ENCODE measurements at places on chromosomes 7 and 10.

DNA sequence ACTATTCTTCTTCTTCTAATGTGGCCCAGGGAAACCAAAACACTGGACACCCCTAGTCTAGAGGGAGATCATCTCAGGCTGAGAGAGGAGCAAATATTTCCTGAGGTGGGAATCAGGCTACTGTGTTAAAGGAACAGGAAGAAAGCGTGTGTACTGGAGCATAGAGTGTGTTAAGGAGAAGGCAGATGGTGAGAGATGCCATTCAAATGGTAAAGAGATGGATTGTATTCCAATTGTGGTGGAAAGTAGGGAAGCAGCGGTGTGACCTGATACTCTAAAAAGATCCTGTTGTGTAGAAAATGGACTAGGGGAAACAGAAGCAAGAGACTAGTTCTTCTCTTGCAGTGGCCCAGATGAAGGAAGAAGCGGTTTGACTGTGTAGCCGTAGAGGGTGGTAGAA lies 31.2 kb downstream of the RAB18 start:
- DNase-seq, result no peak

DNA sequence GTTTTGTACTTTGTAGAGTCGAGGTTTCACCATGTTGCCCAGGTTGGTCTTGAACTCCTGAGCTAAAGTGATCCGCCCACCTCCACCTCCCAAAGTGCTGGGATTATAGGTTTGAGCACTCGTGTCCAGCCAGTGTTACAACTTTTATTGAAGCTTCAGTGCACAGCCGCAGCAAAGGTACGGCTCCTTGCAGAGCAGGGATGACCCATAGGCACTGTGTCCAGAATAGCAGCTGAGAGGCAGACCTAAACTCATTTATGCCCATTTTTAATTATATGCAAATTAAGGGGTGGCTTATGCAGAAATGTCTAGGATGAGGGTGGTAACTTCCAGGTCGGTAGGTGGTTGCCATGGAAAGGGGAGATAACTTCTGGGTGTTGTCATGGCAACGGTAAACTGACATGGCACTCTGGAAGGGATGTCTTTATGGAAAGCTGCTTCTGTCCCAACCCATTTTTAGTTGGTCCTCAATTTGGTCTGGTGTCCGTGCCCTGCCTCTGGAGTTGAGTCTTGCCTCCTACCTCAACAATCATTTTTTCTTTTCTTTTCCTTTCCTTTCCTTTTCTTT lies 22.7 kb downstream of the NYAP1 start:
- no peak for DNase-seq

DNA sequence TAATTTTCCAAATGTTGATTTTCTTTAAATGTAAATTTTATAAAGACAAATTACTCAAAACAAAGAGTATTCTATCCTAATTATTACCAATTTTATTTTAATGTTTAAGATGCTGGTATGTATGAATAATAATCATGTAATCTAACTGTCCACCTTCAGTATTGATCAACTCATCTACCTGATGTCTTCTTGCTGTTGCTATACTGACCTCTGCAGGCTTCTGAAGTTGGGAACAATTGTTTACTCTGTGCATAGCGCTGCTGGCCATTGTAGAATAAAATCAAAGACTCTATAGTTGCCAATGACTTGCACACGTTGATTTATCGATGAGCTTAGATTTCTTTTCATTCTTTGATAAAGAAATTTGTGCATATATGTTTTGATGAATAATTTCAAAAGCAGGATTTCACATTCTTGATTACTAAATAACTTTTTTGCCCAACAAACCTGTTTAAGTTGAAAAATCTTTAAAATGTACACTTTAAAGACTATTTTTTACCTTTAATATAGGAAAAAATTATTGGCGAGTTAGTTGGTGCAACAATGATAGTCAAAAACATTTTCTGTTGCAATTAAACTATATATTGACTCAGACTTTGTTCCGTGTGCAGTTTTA lies 282.3 kb downstream of the TFEC start:
- no peak for DNase-seq

GRCh38 chr7:135512135-135512887 lies 2.4 kb upstream of the CNOT4 start:
- no peak for DNase-seq

DNA sequence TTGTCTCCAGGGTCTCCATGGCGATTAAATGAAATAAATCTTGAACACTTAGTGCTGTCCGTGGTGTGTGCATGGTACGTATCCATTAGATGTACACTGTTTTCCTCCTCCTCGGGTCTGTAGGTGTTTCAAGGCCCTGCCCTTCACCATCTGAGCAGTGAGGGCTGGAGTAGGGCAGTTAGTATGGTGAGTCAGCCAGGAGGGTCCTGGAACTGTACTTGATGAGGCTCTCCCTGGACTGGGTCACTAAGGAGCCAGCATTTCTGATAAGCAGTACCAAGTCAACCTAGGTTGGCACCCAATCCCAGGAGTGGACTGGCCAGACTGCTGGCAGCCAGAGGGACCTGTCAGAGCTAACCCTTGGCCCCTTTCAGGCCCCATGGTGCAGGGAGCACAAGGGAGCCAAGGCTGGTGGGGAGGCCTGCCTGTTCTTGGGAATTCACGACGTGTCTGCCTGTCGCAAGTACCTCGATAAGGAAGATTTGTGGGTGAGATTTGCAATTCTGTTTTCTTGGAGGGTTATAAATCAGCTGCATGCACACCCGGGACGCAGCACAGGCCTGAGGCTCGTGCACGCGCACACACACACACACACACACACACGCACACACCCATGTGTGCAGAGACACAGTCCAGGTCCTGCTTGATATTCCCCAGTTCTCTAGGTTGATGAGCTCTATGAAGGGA lies 114.2 kb downstream of the ZMIZ1 start:
- DNase-seq, result no peak

DNA sequence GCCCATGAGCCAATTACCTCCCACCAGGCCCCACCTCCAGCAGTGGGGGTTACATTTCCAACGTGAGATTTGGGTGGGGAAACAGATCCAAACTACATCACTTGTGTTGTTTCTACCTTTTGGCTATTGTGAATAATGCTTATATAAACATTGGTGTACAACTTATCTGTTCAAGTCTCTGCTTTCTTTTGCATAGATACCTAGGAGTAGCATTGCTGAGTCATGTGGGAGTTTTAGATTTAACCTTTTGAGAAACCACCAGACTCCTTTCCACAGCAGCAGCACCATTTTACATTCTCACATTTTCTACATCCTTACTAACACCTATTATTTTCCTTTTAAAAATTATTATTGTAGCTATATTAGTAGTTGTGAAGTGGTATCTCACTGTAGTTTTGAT lies 14.4 kb upstream of the FRA10AC1 start:
- no peak for DNase-seq

GRCh38 chr10:77195101-77195500 lies 442.5 kb downstream of the KCNMA1 start:
- no peak for DNase-seq

- DNase-seq, result no peak
Measured at GRCh38 chr10:44725404-44725803, 185.7 kb upstream of the TMEM72 start.

DNA sequence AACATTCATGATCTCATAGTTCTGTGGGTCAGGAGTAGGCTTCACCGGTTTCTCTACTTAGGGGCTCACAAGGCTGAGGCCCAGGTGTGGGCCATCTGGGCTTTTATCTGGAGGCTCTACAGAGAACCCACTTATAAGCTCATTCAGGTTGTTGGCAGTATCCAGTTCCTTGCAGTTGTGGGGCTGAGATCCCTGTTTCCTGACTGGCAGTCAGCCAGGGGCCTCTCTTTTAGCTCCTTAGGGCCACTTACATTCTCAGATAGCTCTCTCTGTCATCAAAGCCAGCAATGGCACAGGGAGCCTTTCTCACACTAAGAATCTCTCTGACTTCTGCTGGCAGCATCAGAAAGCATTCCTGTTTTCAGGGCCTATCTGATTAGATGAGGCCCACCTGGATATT lies 18.2 kb upstream of the HECTD2 start:
- DNase-seq, result no peak

DNA sequence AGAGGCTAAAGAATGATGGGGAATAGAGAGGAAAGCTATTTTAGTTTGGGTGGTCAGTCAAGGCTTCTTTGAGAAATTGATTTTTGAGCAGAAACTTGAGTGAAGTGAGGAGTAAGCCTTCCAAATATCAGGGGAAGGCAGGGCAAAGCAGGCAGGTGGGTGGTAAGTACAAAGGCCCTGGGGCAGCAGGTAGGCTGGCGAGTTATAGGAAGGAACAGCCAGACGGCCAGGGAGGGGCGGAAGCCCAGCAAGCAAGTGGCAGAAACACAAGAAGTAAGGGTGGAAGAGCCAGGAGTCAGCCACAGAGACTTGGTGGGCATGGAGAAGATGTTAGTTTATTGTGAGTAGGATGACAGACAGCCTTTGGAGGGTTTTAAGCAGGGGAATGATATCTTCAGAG lies 34.9 kb downstream of the VWA2 start:
- DNase-seq, result no peak

DNA sequence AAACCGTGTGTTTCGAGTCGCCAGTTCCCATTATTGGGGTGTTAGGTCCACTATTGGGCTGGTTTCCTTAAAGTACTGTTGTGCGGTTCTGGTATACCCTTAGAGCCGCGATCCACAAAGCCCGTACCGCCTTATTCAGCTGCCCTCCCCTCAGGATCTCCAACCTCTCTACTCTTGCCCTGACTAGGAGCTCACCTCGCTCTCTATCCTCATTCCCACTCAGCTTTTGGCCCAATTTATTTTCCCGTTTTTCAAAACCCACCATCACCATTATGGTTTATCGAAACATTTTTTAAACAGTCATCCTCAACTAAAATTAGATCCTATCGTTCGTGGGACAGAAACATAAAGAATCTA lies 461 bp upstream of the ETV1 start:
- DNase-seq, result no peak

- DNase-seq, result no peak
Measured at GRCh38 chr7:30363778-30364563, 79.6 kb downstream of the ZNRF2 start.

DNA sequence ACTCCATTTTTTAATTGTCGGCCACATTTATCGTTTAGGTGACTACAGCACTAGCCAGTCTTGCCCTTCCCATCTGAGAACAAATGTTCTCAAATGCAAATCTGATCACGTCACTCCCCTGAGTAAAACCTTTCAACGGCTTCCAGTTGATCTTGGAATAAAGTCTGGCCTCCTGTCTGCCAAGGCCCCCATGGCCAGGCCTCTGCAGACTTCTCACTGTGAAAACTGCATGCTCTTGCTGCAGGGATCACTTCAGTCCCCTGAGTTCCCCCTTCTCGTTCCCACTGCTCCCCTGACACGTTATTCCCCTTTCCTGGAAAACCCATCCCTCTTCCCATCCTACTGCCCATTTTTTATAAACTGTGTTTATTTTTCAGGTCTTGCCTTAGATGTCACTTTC lies 124.1 kb upstream of the NEBL start:
- DNase-seq, result no peak

- DNase-seq, result no peak
Measured at GRCh38 chr7:45881280-45881758, 7.0 kb upstream of the IGFBP1 start.

DNA sequence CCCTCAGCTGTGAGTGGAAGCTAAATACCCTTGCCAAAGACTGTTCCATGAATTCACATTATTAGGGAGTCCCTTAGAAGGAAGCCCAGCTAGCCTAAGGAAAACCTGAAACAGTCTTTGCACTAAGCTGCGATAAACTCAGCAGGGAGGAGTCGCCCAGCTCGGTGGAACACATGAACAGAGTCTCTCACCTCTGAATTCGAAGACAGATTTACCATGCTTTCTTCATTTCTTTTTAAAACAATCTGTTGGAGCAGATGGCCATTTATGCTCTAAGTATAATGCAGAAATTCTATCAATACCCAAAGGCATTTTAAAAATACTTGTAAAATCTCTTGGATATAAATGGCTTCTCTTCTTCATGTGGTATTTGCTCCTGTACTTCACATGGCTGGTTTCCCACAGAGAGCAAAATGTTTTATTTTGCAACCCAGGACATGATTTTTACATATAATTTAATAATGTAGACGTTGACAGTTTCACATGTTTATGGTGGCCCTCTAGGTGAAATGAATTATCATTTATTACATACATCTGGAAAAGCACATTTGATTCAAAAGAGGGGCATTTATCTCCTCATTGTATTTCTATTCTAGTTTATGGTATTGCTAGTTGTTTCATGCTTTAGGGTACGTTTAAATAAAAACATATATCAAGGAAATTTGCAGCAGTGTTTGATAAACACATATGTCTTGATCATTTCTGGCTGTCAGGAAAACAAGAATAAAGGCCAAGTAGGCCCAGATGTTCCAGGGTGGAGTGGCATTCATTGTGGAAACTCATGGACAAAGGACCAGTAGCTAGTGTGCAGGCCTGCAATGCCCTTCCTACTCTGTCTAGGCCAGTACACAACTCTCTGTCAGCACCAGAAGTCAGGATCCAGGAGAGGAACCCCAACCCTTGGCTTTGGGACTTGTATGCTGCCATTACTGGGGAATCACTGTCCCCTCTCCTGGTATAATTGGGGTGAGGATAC lies 52.2 kb downstream of the LRGUK start:
- no peak for DNase-seq

DNA sequence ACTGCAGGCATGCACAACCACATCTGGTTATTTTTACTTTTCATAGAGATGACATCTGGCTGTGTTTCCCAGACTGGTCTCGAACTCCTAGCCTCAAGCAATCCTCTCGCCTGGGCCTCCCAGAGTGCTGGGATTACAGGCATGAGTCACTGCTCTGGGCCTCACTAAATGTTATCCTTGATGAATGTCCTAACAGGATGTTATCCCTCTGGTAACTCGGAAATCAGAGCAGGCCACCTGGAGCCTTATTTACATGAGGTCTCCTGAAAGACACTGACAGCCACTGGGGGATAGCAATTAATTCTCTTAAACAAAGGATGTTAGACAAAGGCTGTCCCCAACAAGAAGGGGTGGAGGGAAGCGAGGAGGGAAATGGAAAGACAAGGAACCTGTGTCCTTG lies 4.5 kb upstream of the ZNF438 start:
- DNase-seq, result no peak

DNA sequence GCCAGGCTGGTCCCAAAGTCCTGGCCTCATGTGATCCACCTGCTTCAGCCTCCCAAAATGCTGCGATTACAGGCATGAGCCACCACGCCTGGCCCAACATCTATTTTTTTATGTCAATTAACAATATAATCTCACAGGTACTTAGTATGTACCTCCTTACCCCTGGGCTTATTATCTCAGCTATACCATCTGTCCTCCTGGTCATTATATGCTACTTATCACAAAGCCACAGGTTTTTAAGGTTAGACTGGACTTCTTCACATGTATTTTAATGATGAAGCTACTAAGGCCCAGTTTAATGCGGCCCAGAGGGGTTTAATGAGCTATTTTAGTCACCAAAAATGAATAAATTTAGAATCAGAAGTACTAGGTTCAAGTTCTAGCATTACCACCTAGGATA lies 3.4 kb downstream of the NSUN6 start:
- no peak for DNase-seq

Measured in activated CD4-positive, CD25-positive, alpha-beta regulatory T cell treated with anti-CD3 and anti-CD28 coated beads, Interleukin-2, amount 50 U/mL, for 72 hours (primary cell).